Activated CD8-positive, alpha-beta memory T cell treated with anti-CD3 and anti-CD28 coated beads, Interleukin-2, amount 50 U/mL, for 48 hours (primary cell): ENCODE measurements at places on chromosomes 3 and 15.
A peak's percentile ranks its signal among the peaks of the same experiment; 100 is the strongest.

DNA sequence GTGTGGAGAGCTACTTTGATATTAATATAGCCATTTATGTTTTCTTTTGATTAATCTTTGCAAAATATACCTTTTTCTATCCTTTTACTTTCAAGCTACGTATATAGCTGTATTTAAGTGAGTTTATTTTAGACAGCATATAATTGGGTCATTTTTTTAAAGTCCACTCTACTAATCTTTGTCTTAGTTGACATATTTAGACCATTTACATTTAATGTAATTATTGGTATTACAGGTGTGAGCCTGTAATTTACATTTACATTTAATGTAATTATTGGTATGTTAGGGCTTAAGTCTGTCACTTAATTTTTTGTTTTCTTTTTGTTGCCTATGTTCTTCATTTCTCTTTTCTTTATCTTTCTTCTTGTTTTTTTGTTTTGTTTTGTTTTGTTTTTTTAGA, 3.8 kb upstream of the CELF6 start:
- no peak for DNase-seq

- DNase-seq: no peak
Measured at GRCh38 chr3:197021231-197021630, 8.4 kb downstream of the MELTF start.

- DNase-seq: no peak
Measured at GRCh38 chr15:73254598-73254997, 114.2 kb downstream of the HCN4 start.

DNA sequence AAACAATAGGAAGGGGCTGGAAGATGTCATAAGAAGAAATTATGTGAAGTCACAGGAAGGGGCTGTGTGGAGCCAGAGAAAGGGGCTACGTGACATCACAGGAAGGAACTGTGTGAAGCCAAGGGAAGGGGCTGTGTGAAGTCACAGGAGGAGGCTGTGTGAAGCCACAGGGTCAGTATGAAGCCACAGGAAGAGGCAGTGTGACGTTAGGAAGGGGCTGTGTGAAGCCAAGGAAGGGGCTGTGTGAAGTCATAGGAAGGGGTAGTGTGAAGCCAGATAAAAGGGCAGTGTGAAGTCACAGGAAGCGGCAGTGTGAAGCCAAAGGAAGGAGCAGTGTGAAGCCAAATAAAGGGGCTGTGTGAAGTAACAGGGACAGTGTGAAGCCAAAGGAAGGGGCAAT, 32.5 kb downstream of the GASK1A start:
- no peak for DNase-seq

GRCh38 chr15:78075490-78076230, 1.9 kb downstream of the TBC1D2B start:
- peak; percentile 49 for DNase-seq

GRCh38 chr3:194930377-194931204, 244.9 kb downstream of the FAM43A start:
- DNase-seq: no peak

- no peak for DNase-seq
Measured at GRCh38 chr3:47469616-47470015, 6.1 kb downstream of the SCAP start.

DNA sequence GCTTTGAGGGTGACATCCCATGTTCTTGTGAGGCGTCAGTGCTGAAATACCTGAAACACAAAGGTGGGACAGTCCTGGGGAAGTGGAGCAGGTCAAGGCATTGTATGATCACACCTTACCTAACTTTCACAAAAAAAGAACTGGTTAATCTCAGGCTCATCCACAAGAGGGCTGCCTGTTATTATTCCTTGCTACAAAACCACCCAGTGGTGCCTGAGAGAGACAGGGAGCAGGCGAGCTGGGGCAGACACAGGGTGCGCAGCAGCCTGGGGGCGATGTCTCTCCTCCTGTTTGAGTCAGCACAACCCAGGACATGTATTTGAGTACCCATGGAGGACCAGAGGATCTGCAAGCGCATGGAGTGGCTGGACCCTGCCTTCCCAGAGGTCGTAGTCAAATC, 316.8 kb upstream of the ATP10A start:
- DNase-seq: no peak

DNA sequence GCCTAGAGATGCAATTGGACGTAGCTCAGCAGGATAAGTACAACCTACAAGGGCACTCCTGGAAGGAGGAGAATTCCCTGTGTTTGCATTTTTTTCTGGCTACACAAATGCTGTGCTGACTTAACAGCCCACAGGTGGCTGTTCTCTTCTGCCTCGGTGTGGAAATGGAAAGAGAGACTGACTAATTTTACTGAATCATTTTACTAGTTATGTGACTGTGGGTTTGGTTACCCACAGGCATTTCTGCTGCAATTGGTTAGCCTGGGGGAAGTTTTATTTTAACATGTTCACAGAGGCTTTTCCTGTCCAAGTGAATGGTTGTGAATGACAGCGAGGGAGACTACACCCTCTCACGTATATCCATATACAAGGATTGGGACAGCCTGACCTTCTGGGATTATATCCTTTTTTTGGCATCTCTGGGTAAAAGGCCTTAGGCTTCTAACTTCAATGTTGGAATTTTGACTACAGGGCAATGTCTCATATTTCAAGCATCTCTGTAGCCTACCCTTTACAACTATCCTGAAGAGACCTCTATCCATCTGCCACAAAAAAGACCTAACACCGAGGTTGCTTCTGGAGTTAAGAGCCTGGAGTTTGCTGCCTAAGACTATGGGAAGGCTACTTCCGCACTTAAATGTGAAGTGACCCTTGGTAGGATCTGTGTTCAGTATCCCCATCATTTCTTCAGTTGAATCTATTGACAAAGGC, 67.2 kb upstream of the TP63 start:
- no peak for DNase-seq

DNA sequence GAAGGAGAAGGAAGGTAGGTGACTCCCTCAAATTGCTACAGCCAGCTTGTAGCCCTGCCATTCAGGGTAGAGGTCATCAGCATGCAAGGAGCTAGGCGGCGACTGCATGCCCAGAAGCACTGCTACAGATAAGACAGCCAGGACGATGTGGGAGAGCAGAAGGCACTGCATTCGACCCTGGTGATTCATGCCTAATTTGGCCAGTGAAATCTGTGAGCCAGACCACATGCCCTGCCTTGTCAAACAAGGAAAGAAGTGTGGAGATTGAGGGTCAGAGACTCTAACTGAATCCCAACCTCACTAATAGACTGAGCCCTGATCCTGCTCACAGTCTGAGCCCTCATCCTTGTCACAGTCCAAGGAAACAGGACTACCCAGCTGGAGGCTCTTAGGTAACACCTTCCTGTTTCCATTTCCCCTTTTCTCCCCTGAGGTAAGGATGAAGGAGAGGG, 86.6 kb downstream of the LINGO1 start:
- no peak for DNase-seq

DNA sequence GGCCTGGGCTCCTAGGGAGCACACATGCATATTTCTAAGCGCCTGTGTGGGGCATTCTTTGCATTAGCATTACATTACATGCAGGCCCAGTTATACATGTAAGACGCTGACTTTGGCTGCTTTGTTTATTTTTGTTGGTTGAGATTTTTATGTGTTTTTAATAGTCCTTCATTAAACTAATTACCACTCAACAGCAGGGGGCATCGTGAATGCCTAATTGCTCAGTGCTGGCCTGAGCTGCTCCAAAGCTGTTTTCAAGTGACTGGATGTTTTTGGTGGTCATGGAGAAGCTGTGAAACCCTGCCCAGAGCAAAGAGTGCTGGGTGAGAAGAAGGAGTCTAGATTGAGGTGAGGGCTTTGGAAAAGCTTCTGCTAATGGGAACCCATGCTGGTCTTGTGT, 41.5 kb downstream of the GPD1L start:
- DNase-seq: no peak

- DNase-seq: no peak
Measured at GRCh38 chr3:185927501-185928200, 10.2 kb downstream of the TRA2B start.

DNA sequence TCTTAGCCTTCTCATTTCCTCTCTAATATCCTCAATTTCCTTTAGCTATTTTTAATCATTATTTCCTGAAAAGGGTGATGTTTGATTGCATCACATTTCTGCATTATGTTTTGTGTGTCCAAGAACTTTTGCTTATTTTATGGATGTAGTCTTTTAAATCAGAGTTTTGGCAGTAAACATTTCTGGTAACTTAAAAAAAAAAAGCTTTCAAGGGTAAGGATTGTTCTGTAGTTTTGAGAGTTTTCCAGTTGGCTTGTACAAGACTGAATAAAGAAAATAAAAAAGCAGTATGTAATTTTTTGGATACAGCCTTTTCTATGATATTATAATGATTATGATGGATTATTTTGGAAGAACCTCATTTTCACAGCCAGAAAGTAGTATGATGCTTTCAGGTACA, 99.4 kb downstream of the DHX36 start:
- DNase-seq: no peak

- DNase-seq: no peak
Measured at GRCh38 chr15:34365091-34365825, 1.7 kb downstream of the LPCAT4 start.

GRCh38 chr3:177516158-177517011, 319.1 kb upstream of the TBL1XR1 start:
- no peak for DNase-seq

GRCh38 chr3:136171097-136171542, 25.0 kb downstream of the MSL2 start:
- no peak for DNase-seq

- no peak for DNase-seq
Measured at GRCh38 chr15:24886538-24886937, 68.2 kb upstream of the SNRPN start.

DNA sequence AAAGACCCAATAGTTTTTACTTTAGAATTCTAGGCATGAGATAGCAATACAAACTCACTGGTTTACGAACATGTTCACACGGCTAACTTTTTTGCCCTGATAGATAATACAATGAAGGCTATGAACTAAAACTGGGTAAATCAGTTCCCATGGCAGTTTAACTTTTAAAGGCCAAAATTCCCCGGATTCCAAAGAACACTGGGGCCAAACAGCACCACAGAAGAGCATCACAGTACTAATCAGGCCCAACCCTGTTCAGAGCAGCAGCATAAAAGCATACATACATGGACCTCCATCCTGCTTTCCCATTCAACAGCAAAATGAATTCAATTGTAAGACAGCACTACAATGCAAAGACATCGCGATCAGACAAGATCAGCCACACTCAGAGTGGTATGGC, 540.3 kb upstream of the CCDC54 start:
- DNase-seq: no peak

DNA sequence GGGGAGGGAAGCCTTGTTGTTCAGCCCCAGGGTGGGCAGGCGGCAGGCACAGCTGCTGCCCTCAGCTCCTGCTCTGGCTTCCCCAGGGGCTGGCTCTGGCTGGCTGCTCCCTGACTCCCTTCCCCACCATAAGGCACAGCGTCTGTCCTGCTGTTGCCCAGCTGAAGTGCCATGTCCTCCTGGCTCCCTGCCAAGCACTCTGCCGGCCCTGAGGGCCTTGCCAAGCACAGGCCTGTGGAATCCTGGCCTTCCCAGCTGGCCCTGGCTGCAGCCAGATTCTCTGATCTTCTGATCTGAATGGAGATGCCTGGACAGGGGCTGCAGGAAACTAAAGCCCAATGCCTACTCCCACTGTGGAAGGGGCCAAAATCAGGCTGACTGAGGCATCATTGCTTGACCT, 1.1 kb downstream of the IQCF6 start:
- DNase-seq: no peak

- DNase-seq: no peak
Measured at GRCh38 chr3:159818399-159818798, 170.2 kb upstream of the IL12A start.

- DNase-seq: no peak
Measured at GRCh38 chr3:41175365-41175764, 23.9 kb upstream of the CTNNB1 start.

GRCh38 chr3:65979162-65979561, 59.6 kb downstream of the MAGI1 start:
- no peak for DNase-seq

- DNase-seq: no peak
Measured at GRCh38 chr15:83039206-83039605, 27.8 kb upstream of the C15orf40 start.

- DNase-seq: no peak
Measured at GRCh38 chr3:123687286-123687685, 102.4 kb upstream of the HACD2 start.

DNA sequence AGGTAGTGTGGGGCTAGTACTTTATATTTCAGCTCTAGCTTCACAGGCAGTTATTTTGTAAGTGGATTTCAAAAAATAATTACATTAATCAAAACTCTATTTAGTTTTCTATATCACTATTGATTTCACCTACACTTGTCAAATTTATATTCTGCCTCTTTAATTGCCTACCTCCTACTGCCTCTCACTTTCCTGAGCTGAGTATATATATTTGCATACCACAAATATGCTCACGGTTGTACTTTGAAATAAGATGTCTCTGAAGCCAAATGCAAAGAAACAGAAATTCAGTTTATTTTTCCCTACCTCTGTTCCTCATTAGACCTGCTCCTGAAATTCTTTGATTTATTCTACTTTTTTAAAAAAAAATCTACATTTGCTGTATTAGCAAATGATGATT, 309.3 kb upstream of the TGFBR2 start:
- no peak for DNase-seq

DNA sequence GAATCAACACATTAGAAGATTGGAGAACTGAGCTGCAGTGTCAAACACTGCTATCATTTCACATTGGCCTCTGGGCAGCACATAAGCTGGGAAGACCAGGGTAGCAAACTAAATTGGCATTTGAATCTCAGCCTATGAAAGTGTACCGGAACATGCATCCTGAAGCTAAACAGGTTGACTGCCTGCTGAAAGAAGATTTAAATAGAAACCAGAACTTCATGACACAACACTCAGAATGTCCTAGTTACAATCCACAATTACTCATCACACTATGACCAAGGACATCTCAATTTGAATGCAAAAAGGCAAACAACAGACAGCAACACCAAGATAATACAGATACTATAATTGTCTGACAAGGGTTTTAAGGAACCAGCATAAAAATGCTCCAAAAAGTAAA, 26.2 kb downstream of the TM2D3 start:
- no peak for DNase-seq

DNA sequence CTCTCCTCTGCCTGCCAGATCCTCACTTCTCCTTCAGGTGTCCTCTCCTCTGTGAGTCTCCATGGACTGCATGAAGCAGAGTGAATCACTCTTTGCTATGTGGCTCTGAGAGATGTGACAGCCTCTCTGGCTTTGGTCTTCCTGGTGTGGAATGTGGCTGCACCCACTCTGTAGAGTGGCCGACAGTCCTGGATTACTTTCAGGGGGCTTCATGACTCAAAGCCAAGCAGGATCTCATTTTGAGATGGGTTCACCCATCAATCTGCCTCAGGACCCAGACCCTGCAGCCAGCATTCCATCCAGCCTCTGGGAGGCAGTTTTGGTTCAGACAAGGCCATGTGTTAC, 221.9 kb upstream of the LYSMD4 start:
- DNase-seq: peak; percentile 20

DNA sequence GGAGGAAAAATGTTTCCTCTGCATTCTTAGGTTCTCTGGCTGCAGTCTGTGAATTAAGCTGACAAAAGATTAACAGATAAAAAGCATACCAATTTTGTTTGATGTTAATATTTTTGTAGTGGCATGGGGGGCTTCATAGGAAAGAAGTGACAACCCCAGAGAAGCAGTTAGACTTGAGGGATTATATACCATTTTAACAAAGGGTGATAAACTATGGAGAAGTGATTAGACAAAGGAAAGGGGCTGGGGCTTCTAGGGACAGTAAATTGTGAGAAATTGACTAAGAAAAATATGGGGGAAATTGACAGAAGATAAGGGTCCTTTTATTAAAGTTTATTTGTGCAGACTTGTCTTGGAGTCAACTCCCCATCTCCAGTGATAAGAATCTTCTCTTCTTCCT, 55.7 kb upstream of the NR2E3 start:
- DNase-seq: no peak
